Stimulated activated CD4-positive, alpha-beta T cell treated with anti-CD3 and anti-CD28 coated beads, TNF-alpha, amount 100 ng/mL, for 1 hour (primary cell): ENCODE measurements at places on chromosomes 2 and 18.

- DNase-seq, result no peak
Measured at GRCh38 chr2:227035711-227036367, 128.2 kb downstream of the COL4A4 start.

DNA sequence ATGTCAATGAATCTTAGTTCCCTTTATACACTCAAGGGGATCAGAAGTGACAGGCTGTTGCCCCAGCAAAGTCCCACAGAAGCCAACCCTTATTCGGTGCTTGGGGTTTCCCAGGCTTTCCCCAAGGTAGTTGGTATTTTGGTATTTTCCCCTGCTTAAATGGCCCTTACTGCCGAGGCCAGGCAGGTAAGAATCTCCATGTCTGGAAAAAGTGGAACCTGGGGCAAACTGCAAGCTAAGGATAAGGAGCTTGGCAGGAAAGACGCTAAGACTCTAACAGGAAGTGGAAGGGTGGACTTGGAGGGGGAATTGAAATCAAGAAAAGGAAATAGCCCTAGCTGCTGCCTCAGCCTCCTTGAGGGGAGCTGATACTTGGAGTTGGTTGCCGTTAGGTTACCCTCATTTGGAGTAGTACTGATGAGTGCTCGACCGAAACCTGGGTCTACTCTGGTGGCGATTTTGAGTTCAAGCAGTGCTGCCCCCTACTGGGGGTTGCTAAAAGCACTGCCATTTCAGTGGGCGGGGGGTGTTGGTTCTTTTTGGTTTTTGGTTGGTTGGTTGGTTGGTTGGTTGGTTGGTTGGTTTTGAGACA lies 3.3 kb upstream of the GPBAR1 start:
- DNase-seq, result peak; percentile 54

- DNase-seq, result no peak
Measured at GRCh38 chr2:228535396-228535795, 353.9 kb upstream of the SPHKAP start.

DNA sequence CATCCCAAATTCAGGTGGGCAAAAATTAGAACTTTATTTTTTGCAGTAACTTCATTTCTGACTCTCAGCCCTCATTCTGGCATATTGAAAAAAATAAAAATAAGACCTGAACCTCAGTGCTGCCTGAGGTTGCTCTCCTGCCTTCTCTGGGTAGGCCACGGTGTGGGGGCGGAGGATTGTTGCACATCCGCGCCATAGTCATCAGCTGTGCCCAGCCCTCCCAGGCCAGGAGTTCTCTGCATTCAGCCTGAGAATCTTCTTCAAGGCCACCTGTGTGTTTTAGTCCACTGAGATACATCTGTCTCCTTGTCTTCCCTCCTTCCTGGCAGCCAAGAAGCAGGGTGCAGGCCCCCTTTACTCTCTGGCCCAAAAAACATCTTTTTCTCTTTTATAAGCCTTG lies 94.7 kb downstream of the ARMC9 start:
- DNase-seq, result no peak

- DNase-seq, result no peak
Measured at GRCh38 chr2:231270221-231271114, 72.0 kb downstream of the ARMC9 start.

DNA sequence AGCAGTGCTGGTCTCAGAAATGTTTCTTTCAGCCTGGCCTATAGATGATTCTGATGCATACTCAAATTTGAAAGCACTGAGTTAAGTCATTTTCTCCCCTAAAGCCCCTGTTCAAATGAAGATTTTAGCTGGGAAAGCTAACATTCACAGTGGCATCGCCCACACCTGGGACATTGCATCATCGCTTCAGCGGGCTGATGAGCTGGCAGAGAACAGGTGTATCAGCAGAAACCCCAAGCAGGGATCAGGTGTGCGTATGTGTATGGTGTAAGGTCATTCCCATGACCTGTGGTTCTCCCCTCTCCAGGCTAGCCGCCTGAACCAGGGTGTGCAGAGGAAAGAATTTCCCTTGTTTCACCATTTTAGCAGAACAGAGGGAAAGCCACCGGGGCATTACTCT lies 56.3 kb downstream of the EPAS1 start:
- DNase-seq, result no peak

DNA sequence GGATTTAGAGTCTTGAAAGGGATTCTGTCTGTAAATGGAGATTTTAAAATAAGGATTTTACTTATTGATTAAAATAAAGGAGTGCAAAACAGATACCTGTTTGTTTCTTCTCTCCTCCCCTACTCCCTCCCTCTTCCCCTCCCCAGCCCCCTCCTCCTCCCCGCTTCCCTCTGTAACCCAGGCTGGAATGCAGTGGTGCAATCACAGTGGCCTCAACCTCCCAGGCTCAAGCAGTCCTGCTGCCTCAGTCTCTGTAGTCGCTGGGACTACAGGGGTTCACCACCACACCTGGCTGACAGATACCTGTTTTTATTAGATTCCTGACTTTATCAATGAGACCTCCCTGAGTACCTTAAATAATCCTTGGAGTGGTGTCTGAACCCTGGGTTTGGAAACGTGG lies 57.1 kb downstream of the OXER1 start:
- DNase-seq, result no peak

- DNase-seq, result no peak
Measured at GRCh38 chr18:59874166-59874565, 25.6 kb upstream of the PMAIP1 start.

GRCh38 chr2:156021146-156022040 lies 311.1 kb downstream of the NR4A2 start:
- no peak for DNase-seq

DNA sequence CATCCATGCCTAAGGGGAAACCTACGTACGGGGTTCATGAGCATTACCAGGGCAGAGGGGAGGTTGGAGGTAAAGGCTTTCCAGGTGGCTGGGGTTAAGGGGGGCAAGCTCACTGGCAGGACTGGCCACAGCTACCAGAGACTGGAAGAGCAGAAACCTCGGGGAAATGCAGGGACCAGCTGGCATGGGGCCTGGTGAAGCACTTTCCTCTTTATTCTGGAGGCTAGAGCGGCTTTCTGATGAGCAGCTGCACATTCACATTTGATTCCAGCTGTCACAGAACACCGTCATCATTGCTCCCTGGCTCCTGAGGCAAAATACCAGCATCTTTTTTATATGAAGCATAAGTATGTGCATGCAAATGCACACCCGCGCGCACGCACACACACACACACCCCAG lies 28.7 kb upstream of the LRRC30 start:
- no peak for DNase-seq

DNA sequence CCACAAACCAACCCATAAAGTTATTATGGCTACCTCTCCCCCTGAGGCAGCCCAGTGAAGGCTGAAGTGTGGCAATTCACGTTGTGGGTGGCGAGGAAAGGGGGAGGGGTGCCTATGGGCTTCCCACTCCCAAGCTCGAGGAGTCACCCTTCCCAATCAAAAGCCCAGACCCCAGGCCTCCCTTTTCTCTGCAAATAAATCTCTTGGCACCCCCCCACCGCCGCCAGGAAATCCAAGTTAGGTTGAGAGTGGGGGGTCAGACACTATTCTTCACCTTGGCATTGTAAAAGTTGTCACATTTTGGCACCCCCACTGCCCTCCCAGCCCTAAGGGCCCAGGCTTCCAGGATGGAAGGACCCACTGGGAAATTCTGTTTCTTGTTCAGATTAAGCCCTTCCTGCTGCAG lies 6.9 kb downstream of the ANKRD53 start:
- DNase-seq, result no peak

GRCh38 chr18:23257137-23257536 lies 121.9 kb downstream of the CABLES1 start:
- no peak for DNase-seq

DNA sequence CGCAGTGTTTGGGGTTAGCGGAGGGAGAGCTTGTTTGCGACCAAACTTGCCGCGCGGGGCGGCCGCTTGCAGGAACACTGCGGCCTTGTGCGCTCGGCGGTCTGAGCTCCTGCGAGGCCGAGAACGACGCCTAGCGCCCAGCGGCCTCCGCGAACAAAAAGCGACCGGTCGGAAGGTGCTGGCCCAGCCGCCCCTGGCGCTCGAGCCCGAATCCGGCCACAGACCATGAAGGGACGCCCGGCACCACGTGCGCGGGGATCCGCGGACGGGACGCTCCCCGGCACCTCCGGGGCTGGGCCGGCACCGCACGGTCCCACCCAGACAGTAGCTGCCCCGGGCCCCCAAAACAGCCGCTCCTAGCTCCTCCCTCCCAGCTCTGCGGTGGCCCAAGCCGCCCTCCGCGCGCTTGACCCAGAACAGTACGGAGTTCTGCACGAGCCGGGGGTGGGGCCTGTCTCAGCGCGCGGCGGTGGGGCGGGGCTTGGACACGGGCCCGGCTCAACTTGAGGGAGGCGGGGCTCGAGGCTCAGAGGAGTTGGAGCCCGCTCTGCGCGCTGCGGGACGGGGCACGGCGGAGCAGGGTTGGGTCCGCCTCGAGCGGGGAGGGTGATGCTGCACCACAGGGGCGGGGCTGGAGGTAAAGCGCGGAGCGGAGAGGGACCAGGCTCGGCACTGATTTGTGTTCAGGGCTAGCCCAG lies 664 bp upstream of the IMPA2 start:
- DNase-seq, result peak; percentile 83

GRCh38 chr2:156765043-156765442 lies 328.9 kb downstream of the GPD2 start:
- DNase-seq, result no peak

- DNase-seq, result no peak
Measured at GRCh38 chr2:72953528-72953927, 36.2 kb downstream of the EMX1 start.

DNA sequence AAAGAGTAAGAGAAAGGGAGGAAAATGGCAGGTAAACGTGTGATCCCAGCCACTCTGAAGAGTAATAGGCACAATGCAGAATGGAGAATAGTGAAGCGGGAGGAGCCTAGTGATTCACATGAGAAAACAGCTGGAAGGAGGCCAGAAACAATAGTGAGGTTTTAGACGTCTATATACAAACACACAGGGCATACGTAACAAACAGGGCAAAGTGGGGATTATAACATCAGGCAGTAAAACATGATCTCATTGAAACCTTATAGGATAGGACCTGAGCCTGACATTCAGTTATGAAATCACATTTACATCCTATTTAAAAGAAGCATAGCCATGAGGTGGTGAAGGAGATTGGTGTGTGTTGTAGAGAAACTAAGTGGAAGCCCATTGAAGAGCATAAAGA lies 33.0 kb upstream of the GATA6 start:
- no peak for DNase-seq

- DNase-seq, result no peak
Measured at GRCh38 chr18:46419391-46420141, 237.5 kb downstream of the LOXHD1 start.

DNA sequence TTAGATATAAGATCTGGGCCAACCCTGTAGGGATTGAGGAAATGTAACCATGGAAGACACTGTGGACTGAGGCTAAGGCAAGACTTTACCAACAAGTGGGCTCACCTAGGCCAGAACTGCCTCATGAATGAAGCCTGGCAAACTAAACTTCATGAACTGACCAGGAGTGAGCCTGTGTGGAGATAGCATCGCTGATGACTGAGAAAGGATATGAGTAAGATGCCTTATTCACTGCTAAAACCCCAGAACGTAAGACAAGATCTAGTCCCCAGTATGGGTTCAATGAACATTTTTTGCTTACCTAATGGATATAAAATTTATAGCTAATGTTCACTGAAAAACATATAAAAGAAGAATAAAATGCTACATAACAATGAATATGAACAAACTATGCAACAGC lies 399.8 kb downstream of the SATB2 start:
- DNase-seq, result no peak

DNA sequence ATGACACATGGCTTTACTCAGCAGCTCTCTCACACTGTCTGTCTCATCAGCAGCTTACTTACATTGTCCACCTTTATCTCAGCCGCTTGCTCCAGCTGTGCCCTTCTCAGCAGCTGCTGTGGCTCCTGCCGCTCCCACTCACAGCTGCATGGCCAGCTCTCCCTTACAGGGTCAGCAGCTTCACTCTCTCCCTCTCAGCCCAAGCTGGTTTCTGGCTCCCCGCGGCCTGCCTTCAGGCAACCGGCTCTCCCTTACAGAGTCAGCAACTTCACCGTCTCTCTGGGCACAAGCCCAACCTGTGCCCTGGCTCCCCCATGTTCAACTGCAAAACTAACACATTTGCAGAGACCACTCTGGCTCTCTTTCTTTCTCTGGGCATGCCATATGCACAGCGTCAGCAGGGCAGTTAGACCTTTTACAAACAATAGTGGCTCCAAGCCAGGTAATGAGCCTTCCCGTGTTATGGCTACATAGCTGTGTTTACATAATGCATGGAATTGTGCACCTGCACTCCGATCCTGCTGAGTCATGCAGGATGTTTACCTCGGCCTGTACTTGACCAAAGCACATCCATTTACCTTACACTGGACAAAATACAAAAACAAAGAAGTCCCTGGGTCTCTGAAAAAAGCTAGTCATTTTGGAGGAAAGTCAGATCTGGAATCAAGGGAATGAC lies 167.3 kb downstream of the DOK6 start:
- DNase-seq, result no peak

DNA sequence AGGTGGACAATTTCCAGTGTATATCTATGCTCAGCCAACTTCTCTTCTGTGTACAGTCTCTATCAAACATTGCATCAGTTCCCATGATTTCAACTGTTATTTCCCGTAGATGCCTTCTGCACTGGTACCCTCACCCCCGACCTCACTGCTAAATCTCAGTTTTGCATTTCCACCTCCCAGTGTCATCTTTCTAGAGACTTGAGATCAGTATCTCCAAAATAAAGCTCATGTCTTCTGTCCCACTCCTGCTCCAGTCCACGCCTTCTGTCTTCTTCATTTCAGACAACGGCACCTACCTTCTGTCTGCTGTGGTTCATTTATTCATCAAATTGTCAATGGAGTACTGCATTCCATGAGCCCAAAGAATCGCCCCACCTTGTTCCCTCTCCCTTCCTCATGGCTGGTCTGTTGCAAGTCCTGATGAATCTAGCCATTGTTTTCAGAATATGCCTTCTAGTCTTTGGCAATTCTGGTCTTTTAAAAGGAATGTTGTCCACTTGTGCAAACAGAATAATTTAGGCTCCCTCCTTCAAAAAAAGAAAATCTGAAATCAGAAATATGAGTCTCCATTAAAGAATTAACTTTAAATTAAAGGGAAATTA lies 23.3 kb upstream of the NPAS2 start:
- DNase-seq, result no peak

DNA sequence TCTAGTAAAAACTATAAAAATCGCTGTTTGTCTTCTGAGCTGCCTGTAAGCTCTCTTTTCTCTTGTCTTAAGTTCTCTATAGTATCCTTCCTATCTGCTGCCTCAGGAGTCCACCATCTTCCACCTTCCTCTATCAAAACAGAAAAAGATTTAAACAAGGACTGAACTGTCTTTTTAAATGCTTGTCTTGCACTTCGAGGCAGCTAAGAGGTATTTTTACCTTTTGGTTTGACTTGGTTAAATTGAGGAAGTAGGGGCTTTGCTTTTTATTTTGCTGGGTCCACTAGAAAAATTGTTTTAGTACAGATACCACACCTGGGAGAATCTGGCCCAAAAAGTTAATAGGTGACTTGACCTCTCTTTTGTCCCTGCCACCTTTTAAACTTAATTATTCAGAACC lies 12.2 kb downstream of the SESTD1 start:
- DNase-seq, result no peak
